ENCODE measurements at places on chromosomes 13 and 19.

DNA sequence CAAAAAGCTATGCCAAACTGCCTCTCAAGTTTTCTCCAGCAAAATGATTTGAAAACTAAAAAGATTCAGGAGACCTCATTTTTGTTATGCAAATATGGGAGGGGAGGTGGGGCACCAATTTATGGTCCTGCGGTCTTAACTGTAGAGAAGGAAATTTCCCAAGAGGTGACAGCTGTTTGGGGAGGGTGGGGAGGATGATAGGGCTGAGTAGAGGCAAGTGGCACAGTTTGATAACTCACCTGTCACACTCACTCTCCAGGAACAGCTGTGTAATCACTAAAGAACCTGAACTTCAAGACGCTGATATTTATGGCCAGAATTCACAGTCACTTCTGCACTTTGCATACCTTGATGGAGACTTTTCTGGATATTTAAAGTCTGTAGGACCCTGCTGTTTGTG lies 232.9 kb upstream of the STARD13 start:
- DNase-seq, result no peak

DNA sequence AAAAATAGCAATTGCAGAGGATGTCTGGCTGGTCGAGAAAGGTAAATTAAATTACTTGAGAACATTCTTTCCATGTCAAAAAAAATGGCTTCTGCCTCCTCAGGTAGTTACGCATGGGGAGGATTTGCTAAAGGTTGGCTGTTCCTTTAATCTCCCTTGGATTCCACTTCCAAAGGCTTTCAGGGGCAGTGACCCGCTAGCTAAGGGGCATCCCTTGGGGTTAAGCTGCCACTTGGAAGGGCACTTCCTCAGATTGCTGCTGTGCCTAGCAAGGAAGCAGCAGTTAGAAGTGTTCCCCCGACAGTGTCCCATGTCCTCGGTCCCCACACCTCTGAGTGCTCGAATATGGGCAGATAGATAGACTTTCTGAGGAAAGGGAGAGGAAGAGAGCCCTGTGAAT lies 108.5 kb downstream of the RGCC start:
- no peak for DNase-seq

DNA sequence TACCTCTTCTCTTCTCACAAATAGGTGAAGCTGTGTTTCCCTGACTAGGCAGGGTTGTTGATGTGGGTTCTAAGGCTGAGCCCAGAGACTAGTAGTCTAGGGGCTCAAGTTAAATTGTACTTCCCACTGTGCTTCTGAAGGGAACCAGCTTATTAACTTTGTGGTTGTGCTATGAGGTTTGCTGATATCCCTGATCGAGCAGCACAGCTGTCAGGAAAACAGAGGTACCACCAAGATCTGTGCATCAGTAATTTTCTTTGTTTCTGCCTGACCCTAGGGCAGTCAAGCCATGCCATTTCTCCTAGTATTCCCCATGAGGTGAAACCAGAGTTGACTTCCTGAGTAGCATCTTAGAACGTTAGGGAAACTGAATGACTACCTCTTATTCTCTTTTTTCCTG lies 853.8 kb upstream of the MIR17HG start:
- no peak for DNase-seq

DNA sequence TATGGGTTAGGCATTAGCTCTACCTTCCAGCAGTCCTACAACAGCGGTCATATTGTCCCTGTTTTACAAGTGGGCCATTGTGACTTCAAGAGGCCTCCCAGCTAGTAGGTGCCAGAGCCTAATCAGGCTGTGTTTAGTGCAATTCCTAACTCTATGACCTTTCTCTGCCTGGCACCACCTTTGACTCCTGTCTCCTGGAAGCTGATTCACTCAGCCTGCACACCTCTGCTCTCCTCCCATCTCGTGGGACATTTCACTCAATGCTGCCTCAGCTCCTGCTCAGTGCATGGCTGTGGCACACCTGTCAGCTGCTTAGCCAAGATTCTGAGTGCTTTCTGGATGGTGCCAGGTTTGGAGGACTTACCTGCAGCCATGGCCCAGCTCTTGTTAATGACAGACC lies 9.5 kb upstream of the GJB6 start:
- DNase-seq, result no peak

DNA sequence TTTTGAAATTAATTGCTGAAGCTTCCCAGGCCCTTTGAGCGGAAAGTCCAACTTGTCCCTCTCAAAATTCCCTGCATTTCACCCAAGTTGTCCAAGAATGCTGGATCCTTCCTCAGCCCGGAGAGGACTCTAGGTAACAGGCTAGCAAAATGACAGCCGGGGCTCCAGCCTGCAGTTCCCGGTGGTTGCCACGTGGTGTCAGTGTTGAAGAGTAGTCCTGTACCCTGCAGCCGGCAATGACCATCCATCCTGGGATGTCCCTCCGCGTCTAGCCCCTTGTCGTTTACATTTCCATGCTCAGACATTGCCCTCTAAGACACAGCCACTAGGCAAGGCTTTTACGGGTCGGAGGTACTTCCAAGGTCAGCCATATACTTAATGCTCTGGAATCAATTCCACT lies 31.4 kb upstream of the MTIF3 start:
- no peak for DNase-seq

GRCh38 chr13:60647547-60647946 lies 250.5 kb downstream of the TDRD3 start:
- DNase-seq, result no peak

- no peak for DNase-seq
Measured at GRCh38 chr13:35501661-35502235, 25.3 kb upstream of the MAB21L1 start.

GRCh38 chr13:99985886-99986527 lies 4.4 kb downstream of the ZIC2 start:
- no peak for DNase-seq

DNA sequence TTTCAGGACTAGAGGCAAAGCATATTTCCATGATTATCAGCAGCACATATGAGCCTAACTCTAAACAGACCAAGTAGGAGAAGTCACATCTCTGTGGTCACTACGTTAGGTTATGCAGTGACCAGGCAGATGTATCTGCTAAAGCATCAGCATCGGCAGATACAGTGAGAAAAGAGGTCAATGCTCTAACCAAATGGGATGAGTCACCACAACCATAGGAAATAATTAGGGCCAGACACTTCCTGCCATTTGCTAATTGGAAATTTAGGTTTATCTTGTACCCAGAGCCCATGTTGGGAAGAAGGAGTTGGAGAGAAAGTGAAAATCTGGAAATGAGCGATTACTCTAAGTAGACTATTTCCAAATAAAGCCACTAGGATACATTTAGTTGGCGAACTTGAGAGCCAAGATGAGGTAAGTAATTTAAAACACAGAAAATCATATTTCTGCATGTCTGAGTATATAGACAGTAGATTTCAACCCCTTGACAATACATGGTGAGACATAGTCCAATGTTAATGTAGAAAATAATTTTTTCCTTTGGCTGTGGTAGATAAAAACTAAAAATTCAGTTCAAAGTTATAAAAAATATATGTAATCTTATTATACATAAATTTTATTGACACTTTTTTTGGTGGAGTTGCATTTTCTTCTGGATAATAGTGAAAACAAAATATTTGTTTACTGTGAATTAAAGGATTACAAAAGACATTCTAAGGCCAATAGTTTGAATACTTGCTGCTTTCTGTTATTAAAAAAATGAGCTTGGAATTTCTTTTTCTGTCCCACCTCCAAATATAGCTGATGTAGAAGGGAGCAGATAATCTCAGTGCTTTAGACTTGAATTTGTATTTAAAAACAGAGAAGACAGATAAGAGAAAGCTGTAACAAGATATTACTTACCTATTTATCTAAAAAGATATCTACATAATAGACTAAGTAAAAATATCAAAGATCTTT lies 104.4 kb upstream of the CSNK1A1L start:
- no peak for DNase-seq

DNA sequence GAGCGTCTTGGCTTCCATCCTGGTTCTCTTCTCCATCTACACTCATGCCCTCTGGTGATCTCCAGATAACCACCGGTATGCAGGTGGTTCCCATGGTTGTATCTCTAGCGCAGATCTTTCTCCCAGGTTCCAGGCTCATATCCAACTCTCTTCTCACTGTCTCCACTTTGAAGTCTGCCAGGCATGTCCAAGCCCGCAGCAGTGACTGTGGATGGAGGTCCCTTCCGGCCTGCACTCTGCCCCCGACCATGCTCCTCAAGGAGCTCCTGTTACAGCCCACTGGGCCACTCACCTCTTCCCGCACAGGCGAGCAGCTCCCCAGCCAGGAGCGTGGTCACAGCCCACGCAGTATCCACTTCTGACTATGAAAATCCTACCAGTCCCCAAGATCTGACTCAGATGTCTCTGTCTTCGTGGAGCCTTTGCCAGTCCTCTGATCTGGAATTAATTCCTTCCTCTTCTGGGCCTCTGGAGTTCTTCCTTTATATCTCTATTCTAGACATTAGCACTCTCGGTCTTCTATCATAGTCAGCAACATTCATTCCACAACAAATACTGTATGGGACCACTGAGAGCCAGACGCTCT lies 100.2 kb downstream of the TEX26 start:
- no peak for DNase-seq

- no peak for DNase-seq
Measured at GRCh38 chr19:51263808-51264207, 12.9 kb downstream of the SIGLECL1 start.

DNA sequence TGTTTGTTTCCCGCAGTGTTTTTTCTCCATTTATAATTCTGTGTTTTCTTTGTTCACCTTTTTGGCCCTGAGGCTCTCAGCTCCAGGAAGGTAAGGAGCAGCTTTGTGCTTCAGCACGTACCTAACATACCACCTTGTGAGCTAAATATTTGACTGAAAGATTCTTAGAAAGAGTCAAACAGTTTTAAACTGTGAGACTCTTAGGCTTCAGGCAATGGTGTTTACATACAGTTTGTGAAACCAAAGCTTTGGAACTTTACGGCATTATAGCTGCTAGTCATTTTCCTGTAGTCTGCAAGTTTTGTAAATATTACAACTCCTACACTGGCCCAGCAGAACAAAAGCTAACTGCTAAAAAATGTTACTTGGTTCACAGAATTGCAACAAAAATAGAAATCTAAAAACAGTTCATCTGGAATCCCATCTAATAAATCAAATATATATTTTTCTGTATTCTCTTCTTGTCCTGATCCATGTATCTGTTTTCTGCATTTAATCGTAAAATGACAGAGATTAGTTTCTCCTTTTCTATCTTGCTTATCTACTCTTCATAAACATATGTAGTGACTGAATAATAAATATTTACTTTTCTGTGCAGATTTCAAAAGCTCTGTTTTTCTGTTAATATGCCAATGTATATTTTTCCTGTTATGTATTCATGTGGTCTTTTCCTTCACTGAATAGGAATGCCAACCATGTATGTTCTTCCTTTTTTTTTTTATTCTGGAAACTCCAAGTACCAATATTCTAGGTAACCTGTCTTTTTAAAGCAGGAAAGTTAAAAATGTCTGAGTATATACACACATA lies 38.8 kb upstream of the GPI start:
- no peak for DNase-seq

- DNase-seq, result no peak
Measured at GRCh38 chr13:106381091-106381490, 154.4 kb downstream of the EFNB2 start.

GRCh38 chr13:30363725-30364124 lies 56.4 kb upstream of the KATNAL1 start:
- DNase-seq, result no peak

- DNase-seq, result no peak
Measured at GRCh38 chr13:80830431-80830830, 489.5 kb upstream of the SPRY2 start.

DNA sequence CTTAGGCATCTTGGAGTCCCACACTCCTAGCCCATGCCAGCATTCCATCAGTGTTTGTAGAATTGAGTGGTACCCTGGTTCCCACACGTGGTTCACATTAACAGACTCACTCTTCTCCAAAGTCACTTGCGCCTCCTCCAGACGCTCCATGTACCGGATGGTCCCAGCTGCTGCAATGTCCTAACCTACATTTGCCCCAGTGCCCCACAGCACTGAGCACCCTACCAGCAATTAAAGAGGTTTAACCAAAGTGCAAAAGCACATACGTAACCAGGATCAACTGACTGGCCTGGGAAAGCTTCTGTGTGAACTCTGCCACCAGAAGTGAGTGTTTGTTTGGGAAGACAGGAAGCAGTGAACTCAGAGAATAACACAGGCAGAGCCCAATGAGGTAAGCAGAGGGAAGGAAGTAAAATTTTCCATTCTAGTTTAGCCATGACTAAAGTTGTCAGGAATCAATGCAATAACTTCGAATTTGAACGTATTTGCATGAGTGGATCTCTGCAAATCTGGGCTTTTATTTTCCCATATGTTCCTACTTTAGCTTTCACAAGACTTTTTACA lies 7.3 kb upstream of the MEDAG start:
- no peak for DNase-seq

Measured in stimulated activated CD4-positive, alpha-beta T cell treated with anti-CD3 and anti-CD28 coated beads, Interleukin-1b, Interleukin-23, amount 100 ng/mL, for 4 hours (primary cell).